ENCODE measurements at places on chromosomes 3 and 15.

DNA sequence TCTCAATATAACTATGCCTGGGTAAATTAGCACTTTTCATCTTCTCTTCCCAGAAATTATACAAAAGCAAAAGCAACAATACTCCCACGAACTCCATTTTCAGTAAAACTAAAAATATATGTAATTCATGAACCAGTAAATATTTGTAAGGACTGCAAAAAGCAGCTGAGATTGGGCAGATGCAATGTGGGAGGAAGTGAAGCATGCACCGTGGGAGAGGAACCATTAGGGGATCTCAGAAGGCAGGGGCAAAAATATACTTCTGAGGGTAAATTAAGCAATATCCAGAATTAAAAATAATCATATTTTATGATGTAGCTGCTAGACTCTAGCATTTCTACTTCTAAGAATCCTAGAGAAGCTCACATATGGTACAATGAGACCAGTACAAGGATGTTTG, 20.2 kb downstream of the CFAP91 start:
- DNase-seq, result no peak

DNA sequence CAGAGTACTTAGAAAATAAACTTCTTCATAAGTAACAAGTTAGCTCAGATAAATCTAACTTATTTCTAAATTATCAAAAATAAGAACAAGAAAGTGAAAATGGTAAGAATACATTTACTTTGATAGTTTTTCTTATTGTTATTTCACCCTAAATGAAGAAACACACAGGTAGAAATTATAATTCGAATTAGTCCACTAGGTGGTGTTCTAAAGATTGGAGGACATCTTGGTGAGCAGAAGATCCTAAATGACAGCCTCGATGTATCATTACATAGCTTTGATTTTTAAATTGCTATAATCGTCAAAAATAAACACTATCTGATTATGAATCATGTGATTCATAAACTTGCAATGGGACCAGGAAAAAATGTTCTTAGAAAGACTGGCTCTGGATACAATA, 280.8 kb upstream of the UBE2E2 start:
- DNase-seq, result no peak

DNA sequence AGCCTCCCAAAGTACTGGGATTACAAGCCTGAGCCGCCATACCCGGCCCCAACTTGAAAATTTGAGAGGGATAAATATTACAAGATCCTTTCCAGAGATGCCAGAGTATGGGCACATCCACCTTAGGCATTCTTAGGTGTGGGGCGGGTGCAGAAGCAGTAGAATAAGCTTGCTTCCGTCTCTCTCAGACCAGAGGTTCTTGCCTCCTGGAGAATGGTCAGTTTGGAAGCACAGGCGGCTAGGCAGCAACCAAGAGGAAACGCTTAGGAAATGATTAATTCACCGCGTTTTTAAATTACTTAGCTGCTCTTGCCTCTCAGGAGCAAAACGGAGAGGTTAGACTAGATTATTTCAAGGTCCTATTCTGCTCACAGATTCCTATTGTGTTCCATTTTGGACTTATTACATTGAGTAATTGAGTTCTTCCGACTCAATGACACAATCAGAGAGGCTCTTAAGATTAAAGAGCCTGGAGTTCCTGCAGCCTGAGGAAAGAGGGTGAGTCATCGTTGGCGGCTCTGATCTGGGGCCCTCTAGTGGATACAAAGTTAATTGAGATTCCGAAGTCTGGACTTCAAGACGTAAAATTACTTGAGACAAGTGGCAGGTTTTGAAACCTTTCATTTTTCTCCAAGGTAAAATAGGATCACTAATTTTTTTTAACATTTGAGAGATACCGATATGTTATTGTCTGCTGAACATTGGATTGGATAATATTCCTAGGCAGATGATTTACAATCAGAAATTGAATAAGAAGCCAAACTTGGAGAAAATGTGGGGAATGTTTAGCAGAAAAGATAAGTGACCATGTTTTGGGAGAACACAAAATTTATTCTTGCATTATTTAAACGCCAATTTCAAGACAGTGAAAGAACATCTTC, 5.8 kb upstream of the TOPAZ1 start:
- DNase-seq, result peak; percentile 57

DNA sequence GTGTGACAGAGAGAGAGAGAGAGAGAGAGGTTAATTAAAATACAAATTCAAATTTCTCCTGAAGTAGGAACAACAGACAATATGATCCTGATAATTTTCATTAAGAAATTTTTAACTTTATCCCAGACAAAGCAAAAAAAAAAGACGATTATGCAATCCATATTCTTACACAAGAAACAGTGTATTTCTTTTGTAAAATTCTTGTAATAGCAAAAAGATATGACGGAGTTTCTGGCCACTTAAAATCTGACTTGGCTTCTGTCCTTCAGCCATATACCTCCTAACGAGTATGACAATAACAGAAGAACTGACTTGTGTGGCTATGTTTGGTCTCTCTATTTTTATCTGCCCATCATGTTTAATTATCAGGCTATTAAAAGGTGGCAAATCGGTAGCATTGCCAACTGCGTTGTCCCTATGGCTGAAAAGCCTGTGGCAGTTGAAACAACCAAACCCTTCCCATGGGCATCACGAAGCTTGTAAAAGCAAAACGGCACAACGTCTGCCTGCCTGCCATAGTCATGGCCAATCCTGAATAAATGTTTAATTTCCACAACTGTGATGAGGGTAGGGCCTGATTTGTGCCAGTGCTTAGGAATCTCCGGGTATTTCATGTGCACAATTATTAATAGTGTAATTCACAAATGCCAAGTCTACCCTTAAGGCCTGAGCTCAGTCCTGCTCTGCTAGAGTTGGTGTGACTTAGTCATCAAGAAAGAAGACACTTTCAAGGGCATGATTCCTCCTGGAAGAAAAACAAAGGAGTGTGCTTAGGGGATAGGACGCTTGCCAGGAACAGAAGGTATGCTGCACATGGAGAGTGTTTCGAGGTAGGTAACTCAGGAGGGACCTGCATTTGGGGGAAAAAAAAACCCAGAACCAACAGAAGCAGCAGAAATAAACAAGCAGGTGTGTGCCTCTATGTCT, 1090.2 kb downstream of the FHIT start:
- no peak for DNase-seq

DNA sequence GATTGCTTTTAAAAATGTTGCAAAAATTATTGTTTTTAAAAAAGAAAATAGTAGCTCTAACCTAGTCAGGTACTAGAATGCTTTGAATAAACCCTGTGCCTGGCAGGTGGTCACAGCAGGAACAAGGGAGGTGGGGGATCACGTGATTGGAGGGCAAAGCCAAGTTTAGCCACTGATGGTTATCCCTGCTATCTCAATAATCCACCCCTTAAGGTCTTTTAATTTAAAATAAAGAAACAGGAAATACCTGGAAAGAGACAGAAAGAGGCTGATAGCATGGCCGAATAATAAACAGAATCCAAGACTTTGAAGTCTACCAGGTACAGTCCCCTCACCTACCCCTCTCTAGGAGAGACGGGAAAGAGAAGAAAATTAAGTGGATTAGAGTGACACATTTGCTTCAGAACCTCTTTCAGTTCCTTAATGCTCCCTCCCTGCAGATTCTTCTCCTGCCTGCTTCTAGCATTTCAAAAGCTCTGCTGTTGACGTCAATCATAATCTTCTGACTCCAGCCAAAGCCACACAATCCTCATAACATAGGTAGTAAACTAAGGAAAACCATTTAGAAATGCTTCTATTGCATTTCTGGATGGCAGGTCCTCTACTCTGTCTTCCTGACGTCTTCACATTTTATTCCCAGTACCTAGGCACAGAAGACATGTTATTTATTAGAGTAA, 303.4 kb upstream of the MME start:
- no peak for DNase-seq

GRCh38 chr15:98667521-98668179, 19.3 kb downstream of the IGF1R start:
- no peak for DNase-seq
